ENCODE measurements at places on chromosomes 4 and X.

DNA sequence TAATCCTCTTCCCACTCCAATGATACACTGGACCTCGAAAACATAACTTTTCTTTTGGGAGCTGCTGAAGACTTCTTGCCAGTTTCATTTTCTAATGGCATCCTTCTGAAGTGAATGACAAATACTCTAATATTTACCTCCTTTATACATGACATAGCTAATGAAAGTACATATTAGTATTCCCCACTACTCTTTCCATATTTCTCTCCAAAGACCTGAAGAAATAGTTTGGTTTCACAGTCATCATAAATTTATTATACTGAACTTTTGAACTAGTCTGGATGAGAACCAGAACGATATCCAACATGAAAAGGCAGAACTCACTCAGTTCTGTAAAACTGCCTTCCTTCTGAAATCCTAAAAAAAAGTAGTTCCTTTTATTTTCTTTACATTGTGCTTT is 139.1 kb downstream of the GPC3 start:
- no peak for DNase-seq

DNA sequence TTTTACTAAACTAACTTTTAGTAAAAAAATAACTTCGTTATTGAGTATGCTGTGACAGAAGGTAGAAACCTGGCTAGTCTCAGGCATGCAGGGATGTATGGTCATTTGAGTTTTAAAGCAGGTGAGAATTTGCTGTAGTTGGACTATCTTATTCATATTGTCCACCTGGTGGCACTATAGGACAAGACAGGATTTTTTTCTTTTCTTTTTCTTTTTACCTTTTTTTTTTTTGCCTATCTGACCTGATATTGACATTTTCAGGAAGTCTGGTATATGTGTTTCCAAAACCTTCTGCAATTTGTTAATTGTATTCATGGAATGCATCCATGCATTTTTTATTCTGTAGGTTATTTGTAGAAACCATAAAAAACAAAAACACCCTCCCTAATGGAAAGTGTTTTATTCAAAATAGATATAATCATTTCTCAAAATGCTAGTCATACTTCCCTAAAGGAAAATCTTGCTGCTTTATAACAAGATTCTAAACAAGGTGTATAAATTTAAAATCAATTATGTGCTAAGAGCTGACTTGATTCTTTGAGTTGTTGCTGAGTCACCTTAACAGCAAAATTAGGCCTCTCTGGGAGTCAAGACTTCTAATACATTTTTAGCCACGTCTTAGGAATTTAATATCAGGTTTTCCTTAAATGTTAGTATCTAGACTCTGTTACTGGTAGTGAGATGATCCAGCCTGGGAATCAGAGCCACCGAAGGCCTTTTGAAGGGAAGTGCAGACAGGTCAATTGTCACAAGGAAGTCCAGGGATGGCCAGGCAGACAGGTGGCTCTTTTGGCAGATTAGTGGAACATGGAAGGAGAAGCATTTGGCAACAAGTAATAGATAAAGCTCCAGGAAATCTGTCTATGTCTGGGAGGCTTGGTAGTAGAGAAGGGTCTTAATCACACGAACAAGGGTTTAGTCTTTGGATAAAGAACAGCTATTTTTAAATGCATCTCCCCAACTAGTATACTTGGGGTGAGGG is 201.3 kb upstream of the GNPDA2 start:
- DNase-seq = peak; percentile 31

GRCh38 chrX:66021401-66021764 is 18.5 kb downstream of the VSIG4 start:
- no peak for DNase-seq

- no peak for DNase-seq
These were observed 92.0 kb upstream of the TNIP3 start for GRCh38 chr4:121255986-121256750.

- no peak for DNase-seq
These were observed 147.5 kb upstream of the FAM241A start for GRCh38 chr4:111997785-111998184.
